Activated naive CD4-positive, alpha-beta T cell (primary cell): ENCODE measurements at places on chromosomes 6 and 20.

DNA sequence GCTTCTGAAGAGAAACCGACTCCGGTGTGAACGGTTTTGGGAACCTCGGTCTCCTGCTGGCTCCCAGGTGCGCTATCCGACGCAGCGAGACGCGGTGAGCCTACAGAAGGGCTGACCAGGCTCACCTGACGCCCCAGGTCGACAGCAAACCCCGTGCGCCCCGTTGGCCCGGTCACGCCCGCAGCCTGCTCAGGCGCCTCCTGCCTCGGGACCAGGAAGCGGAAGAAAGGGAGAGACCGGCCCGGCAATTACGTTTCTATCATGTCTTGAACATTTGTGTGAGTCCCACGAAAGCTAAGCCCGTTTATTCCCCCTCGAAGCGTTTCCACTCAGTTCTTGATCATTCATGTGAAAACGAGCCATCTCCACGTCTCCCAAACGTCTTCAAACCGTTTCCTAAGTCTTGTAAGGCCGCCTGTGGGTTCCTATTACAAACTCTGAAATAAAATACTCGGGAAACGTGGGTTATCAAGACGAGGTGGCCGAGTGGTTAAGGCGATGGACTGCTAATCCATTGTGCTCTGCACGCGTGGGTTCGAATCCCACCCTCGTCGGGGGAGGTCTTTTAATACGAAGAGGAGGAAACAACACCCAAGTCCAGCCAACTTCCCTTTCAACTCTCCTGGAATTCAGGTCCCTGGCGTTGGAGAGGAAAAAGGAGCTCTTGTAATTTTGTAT, 150.5 kb upstream of the PRSS16 start:
- no peak for DNase-seq

DNA sequence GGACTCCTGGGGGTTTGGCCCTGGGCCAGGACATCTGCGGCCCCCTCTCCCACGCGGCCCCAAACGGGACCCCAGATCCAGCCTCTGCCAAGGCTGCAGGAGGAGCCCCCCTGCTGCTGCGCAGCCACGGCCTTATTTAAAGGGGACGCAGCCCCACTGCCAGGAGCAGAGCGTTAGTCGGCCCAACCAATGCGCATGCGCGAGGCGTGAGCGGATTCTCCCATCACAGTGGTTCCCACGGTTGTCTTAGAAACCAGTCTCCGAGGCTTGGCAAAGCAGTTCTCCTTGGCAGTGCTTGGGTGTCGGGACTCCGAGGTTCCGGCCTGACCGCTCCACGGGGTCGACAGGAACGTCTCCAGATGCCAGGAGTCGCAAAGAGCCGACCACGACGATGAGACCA, 288.3 kb upstream of the ZNF337 start:
- peak; percentile 7 for DNase-seq

GRCh38 chr6:56102216-56102615, 145.2 kb downstream of the COL21A1 start:
- no peak for DNase-seq

GRCh38 chr6:160883999-160884398, 107.6 kb upstream of the MAP3K4 start:
- DNase-seq, result no peak

DNA sequence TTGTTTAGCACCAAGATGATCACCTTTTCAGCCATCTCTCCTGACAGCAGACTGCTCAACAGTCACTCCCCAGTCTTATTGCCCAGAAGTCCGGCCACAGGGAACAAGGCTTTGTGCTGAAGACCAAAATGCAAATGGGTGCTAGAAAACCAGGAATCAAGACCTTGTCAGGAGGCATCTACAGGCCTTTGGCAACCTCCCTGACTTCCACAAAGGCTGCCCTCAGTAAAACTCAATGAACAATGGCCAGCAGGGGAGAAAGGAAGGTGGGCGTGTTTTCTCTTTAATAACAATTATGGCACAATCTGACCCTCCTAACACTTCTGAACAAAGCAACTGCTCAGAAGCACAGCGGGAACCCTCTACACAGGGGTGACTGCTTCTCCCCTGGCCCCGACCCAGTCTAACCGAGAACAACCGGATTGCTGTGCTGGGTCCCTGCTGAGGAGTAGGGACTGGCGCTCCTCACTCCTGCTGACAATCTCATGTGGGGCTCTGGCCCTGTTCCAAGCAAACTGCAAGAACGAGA, 41.6 kb downstream of the PLCG1 start:
- no peak for DNase-seq

DNA sequence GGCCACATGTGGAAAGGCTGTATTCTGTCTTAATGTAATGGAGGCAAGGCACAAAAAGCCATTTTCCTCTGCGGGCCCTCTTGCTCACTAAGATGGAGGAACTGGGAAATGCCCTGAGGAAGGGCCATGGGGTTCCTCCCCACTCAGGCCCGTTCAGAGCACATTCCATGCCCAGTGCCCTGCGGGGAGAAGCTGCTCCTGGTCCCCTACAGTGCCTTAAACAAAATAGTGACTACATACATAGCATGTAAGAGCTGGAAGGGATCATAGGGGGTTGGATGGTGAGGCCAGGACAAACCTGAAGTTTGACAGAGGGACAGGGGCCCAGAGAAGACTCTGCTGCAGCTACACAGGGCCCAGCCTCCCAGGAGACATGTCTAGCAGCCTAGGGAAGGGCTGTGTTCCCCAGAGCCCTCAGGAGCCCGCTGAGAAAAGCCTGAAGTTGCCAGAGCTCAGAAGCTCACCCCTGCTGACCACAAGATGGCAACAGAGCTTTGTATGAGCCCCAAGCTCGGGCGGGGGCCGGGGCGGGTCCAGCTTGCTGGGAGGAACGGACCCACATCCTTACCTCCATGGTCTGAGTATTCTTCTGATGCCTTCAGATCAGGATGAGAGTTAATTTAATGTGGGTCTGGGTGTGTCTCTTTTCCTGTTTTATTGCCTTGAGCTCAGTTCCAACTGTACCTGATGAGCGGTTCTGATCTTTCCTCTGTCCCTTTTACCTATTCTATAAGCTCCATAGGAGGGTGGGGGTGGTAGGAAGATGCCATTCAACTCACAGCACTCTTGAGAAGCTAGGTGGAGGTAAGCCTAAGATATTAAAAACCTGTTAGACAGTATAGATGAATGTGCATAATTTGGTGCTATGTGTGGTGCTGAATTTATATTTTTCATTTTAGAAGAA, 242.9 kb downstream of the CDC5L start:
- no peak for DNase-seq

- no peak for DNase-seq
Observed at GRCh38 chr6:75882734-75883133, 133.7 kb downstream of the MYO6 start.

DNA sequence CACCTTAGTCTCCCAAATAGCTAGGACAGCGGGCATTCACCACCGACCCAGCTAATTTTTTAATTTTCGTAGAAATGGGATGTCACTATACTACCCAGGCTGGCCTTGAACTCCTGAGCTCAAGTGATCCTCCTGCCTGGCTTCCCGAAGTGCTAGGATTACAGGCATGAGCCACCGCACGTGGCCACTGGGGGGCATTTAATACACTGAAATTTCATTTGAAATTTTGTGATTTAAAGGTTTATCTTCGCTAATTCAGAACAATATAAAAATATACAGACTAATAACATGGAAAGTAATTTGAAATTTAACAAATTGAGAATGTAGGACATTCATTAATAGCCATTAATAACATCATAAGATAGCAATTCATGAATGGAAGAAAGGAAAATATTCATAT, 20.5 kb upstream of the TBC1D32 start:
- DNase-seq, result no peak
